ENCODE measurements at places on chromosomes 3 and 15.
A peak's percentile ranks its signal among the peaks of the same experiment; 100 is the strongest.

GRCh38 chr3:61669668-61670299 is 108.4 kb downstream of the PTPRG start:
- DNase-seq: no peak

- DNase-seq: no peak
Measured at GRCh38 chr3:72280876-72281275, 495.9 kb upstream of the PROK2 start.

GRCh38 chr3:19972054-19972453 is 25.2 kb downstream of the RAB5A start:
- DNase-seq: no peak

DNA sequence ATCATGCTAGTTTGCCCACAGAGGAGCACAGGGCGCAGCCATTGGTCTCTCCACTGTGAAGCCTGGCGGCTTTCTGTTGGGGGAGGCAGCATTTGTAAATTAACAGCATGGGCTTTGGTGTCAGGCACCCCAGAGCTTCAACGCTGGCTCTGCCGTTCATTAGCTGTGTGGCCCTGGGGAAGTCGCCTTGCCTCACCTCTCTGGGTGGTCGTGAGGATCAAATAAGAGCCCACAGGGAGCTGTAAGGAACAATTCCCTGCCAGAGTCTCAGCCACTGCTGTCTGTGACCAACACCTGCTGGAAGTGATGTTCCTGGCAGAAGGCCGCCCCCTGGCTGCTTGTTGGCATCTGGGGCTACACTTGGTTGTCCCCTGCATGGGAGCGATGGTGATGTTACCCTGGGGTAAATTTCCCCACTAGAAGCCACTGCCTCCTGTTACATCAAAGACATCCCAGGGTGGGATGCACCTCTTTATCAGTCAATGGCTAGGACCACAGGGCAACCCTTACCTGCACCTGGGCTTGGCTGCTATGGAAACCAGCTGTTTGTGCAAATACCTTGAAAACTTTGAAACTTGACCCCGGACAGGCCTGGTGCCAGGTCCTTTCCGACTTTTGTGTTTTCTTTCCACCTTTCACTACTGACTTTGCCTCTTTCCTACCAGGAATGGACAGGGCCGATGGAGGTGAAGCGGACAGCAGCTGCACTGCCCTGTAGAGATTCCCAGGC is 36.9 kb downstream of the DNASE1L3 start:
- DNase-seq: no peak

GRCh38 chr15:85412956-85413854 is 32.8 kb downstream of the AKAP13 start:
- peak; percentile 35 for DNase-seq

GRCh38 chr15:75705854-75706681 is 6.6 kb downstream of the CSPG4 start:
- no peak for DNase-seq

DNA sequence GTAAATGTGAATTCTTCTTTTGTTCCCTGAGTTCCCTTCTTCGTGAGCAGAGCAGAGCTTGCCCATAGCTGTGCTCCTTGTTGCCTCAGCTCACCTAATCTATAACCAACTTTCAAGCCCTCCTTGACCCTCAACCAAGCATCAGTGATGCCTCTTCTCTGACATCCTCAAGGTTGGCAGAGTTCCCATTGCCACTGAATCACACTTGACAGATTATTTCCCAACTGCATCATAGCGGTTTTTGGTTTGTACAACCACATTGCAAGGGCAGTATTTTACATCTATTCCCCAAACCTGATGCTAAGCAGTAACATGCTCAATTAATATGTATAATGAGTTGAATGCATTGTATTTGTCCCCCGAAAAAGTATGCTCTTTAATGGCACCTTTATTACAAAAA is 133.0 kb upstream of the SNTN start:
- DNase-seq: no peak

DNA sequence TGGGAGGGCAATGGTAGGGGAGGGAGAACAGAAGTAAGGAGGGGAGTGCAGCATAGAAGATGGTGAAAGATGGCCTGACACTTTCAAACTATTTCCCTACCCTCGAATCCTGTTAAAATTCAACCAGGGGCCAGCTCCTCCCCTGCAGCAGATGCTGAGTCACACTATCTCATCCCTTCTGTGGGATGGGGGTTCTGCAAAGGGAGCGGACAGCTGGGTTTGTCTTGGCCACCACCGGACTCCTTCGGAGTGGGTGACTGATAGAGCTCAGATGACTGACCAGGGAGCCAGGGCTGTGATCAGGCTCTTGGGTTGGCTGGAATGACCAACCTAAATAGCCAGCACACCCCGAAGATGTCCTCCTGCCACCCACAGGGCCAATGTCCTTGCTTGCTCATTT is 33.6 kb upstream of the TMCC1 start:
- DNase-seq: no peak

DNA sequence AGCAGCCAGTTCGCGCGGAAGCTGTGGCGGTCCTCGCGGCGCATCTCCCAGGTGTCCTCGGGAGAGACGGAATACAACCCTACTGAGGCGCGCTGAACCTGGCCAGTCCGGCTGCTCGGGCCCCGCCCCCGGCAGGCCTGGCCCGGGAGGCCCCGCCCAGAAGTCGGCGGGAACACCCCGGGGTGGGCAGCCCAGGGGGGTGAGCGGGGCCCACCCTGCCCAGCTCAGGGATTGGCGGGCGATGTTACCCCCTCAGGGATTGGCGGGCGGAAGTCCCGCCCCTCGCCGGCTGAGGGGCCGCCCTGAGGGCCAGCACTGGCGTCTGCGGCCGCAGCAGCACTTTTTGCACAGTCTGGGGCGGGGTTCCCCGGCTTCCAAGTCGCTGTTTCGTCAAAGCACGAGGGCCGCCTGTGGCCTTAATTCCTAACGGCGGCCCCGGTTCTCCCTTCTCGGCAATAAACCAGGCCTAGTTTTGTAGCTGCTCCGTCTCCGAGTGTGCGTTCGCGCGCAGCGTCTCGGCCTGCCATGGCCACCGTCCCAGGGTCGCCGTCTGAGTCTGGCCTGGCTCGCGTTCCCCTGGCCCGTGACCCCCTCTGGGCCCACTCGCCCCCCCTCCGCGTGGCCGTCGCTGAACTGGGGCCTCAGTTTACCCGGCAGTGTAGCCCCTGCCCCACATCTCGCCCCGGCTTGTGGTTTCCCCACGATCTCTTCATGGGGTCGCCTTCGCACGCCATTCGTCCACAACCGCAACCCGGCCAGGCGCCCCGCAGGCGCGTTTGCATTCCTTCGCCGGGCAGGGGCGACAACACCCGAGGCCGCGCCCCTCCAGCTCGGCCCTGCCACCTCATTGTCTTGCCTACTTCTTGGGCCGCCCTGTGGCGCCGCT is 30.0 kb downstream of the NBEAL2 start:
- peak; percentile 34 for DNase-seq

DNA sequence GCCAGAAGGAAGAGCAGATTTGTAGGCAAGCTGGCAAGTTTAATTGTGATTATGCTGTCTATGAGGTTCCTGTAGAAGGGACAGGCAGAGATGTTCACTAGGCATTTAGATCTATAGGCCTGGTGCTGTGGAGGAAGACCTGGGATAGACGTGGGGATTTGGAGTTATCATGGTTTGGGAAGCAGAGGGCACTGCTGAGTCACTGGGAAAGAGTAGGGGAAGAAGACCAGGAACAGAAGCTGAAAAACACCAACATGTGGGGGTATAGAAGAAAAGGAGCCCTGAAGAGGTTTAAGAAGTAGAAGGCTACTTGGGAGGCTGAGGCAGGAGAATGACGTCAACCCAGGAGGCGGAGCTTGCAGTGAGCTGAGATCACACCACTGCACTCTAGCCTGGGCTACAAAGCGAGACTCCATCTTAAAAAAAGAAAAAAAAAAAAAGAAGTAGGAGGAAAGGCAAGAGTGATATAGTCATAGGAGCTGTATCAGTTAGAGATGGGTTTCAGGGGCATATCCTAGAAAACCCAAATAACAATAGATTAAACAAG is 19.3 kb downstream of the GRK7 start:
- DNase-seq: no peak

DNA sequence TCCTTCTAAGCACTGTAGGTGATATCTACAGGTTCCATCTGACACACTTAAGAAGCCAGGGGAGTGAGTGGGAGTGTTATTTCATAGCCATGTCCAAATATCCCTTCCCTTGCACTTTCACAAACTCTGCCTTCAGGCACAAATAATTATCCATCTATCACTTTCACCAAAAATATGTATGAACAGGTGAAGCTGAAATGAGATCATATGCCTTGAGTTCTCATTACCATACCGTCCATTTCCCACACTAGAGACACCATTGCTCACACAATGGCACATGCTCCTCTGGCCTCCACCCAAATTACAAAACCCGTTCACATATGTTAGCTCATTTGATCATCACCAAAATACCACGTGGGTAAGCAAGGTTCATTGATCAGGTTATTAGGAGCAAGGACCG is 151.9 kb upstream of the BNIP2 start:
- no peak for DNase-seq

GRCh38 chr3:66604481-66604880 is 103.7 kb upstream of the LRIG1 start:
- DNase-seq: no peak

GRCh38 chr15:85443593-85444087 is 63.2 kb downstream of the AKAP13 start:
- DNase-seq: no peak

- DNase-seq: no peak
Measured at GRCh38 chr15:40955930-40956540, 2.8 kb downstream of the CHAC1 start.

DNA sequence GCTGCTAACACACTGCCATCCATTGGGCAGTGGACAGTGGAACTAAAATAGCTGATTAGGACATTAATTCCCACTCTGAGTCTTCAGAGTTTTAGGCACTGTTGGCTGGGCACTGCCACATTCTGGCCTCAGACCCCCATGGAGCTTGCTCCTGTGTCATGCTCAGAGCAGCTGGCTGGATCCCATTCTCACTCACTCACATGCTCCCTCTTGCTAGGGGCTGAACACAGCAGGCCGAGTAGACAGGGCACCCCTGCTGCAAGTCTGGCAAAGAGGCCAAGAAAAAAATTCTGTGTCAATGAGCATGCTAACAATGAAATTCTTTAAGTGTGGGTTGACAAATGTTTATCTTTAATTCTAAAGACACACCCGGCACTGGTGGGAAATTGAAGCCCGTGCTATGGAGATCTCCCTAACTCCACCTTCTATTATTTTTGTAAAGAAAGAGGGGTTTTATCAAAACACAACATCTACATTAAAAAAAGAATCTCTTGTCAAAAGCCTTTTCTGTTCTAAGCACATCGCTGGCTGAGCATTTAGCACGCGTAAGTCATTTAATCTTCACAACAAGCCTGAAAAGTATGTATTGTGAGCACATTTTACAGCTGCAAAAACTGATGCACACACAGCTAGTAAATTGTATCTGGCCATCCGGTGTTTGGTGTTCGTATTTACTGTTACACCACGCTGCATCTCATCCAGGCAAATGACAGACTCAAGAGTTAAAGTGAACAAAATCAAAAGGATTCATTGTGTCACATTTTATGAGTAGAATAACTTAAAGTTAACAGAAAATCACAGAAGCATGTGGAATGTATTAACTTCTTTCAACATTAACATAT is 362.1 kb downstream of the PLOD2 start:
- DNase-seq: no peak

DNA sequence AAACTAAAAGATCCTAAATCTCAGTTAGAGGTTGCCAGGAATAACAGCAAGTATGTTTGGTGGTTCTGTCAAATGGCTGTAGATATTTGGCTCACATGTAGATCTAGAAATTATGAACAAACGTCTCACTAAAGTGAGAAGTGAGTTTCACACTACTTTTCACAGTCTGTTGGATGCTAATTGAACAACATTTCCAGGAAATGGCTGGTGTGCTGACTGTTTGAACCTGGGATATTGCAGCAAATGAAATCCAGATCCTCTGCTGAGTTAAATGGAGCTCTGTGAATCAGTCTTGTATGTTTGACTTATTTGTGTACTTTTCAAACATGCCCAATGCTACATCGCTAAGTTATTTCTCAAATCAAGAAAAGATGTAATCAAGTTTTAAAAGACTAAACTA is 21.3 kb upstream of the RSL24D1 start:
- DNase-seq: no peak

GRCh38 chr3:36786921-36787890 is 22.9 kb upstream of the DCLK3 start:
- no peak for DNase-seq

DNA sequence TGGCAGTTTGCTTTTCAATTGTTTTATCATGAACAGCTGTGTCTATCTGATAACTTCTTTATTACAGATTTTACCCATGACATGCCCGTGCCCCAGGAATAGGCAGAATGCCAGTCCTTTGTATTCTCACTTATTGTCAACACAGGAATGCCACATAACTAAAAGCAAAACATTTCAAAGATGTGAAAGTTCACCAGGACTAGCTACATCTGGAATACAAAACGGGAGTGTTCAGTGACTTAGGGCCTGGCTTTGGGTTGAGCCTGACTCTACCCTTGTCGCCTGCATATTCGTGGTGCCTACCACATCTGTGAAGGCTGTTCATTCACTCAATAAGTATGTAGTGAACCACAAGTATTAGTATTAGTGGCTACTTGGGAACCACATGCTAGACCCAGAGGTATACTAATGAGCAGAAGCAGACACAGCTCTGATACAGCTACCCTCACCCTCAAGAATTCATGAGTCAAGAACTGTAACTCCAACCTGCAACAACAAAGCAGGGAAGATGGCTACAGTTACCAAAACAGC is 2.9 kb downstream of the TNFSF10 start:
- no peak for DNase-seq

DNA sequence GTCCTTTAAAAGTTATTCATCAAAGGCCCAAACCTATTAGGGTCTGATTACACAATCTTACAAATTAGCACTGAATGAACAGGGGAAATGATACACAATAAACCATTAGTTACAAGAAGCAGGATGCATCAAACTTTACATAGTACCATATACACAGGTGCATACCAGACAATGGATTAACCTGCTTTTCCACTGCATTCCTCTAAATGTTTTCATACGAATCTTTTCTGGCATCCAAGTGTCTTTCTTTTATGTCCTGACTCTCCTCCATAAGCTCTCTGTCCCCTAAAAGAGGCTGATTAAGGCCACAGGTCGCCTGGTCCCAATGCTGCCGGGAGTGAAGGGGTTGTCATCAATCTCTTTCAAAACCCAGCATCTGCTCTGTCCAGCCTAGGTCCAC is 11.4 kb downstream of the FBN1 start:
- DNase-seq: no peak

GRCh38 chr3:126267169-126267975 is 87.0 kb upstream of the ALDH1L1 start:
- DNase-seq: no peak

GRCh38 chr3:119457246-119457645 is 6.2 kb downstream of the TMEM39A start:
- no peak for DNase-seq

DNA sequence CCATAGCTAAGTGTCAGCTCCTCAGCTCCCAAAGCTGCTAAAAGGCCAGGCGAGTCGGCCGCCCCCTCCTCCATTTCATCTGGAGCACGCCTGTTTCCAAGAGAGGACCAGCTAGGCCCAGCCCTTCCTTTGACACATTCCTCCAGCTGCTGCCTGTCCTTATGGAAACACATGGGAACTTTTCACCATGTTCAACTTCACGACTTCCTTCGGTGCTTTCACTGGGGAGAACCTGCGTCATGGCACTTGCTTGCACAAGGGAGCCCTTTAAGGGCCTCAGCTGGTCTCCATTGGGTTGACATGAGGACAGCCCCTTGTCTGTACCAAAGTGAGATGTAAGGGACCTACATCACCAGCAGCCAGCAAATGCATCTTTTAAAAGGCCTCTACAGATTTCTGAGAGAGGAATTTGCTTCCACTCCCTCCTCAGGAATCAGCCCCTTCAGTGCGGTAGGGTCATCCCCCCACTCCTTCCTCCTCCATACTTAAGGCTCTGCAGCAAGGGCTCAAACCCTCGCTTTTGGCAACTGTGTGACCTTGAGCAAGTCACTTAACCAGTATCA is 2.1 kb downstream of the MAGI1 start:
- DNase-seq: no peak

GRCh38 chr3:15326037-15326436 is 6.3 kb downstream of the SH3BP5 start:
- no peak for DNase-seq

All from stimulated activated CD4-positive, alpha-beta T cell treated with anti-CD3 and anti-CD28 coated beads, Interleukin-1b, Interleukin-23, amount 100 ng/mL, for 1 hour (primary cell).